ENCODE measurements at places on chromosomes 13 and 19. TPM values are rescaled to one million over a fixed set of nuclear protein-coding genes. Genes with fewer than 3 reads are reported as not detected.

The MBD3L3 gene
- total RNA-seq: not detected

The SOX21 gene
- not detected for total RNA-seq

The ZGLP1 gene
- 0.22 TPM for total RNA-seq

The ZSCAN1 gene
- total RNA-seq: not detected

The SHD gene
- total RNA-seq: not detected

The CPAMD8 gene
- total RNA-seq: 1.5 TPM

The TM9SF2 gene
- total RNA-seq: 143 TPM

All from uterine smooth muscle cell (primary cell).